Globus pallidus (tissue), 1 donor: ENCODE measurements at places on chromosomes 2 and 18.

DNA sequence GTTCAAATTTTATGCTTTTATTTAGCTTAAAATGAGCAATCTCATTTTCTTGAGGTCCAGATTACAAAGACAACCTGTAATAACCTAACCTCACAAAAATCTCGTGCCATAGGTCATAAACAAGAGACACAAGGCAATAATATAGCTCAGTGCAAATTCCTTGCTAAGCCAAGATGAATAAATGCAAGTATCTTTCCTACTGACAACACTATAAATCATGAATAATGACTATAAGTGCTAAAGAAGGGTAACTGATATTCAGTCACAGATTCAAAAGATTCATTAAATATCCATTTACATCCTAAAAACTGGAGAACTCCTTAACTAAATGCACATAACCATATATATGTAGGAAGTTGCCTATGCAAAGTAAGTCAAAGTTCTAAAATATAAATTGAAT lies 1641.6 kb downstream of the LRP1B start:
- DNase-seq = no peak

DNA sequence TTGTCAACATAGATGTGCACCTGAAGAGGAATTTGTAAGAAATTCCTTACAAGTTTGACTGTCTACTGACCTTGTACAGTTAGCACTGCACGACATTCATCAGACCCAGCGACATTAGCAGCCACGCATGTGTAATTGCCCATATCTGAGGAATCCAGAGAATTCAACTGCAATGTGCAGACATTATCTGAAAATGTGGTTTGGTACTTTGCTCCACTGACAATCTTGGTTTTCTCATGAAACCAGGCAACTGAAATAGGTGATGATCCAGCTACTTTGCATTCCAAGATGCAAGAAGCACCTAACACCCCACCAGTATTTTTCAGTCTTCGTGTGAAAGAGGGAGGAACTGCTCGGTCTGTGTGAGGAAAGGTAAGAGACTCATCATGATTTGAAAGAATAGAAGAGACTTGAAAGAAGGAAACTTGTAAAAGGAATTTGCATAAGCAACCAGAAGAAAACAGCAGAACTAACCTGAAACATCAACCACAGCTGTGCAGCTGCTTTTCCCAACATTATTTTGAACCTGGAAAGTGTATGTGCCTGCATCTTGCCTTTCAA lies 83.4 kb downstream of the TTN start:
- no peak for DNase-seq

DNA sequence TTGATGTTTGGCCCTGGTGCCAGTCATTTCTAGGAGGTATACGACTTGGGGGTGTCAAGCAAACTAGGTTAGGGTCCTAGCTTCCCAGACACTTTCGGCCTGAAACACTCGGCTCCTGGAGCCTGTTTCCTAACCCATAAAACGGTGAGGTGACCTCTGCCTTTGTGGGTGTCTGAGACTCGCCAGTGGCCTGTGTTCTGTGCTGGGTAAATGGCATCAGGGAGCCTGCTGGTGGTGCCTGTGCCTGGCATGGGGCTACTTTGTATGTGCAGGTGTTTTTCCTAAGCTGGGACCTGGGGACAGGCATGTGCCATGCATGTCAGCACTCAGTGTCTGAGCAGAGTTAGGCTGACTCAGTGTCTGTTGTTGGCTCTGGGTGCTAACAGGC lies 139.2 kb downstream of the GLI2 start:
- no peak for DNase-seq

- no peak for DNase-seq
Measured at GRCh38 chr2:122078451-122078850, 323.0 kb downstream of the TSN start.

DNA sequence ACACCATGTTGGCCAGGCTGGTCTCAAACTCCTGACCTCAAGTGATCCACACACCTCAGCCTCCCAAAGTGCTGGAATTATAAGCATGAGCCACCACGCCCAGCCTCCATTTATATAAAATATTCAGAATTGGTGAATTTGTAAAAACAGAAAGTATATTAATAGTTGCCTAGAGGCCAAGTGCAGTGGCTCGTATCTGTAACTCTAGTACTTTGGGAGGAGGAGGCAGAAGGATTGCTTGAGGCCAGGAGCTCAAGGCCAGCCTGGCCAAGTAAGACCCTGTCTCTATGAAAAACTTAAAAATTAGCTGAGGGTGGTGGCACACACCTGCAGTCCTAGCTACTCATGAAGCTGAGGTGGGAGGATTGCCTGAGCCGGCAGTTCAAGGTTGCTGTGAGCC lies 89.6 kb downstream of the SLC25A12 start:
- DNase-seq = no peak

- no peak for DNase-seq
Measured at GRCh38 chr2:234348081-234348480, 148.8 kb downstream of the ARL4C start.

DNA sequence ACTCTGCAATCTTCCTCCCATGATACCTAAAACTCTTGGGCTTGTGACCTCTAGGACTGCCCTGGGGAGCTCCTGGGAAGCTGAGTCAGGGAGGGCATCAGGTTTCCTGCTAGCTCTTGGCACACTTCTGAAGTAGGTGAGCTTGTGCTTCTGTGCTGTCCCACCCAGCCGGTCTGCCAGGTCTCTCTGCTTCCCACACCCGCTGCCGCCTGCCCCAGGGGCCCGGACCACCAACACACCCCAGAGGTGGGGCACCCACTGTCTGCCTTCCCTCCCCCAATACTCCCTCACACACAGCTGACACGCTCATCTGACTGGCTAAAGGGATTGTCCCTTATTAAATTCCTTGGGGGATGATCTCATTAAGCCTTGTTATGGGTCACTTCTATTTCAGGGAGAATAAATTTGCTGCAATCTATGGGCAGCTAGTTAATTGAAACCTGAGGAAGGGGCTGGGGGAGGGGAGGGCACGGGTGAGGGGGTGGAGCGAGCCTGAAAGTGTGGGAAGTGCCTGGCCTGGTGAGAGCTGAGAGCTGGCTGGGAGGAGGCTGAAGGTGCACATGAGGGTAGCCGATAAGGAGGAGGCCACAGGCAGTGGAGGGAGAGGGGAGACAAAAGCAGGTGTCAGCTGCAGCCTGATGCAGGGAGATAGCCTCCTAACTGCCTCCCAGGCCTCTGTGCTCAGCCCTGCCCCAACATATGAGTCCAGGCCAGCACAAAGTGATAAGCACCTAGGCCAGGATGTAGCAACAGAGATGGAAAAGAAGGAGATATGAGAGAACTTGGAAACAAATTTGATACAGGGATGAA lies 48.8 kb downstream of the HAUS1 start:
- DNase-seq = no peak

DNA sequence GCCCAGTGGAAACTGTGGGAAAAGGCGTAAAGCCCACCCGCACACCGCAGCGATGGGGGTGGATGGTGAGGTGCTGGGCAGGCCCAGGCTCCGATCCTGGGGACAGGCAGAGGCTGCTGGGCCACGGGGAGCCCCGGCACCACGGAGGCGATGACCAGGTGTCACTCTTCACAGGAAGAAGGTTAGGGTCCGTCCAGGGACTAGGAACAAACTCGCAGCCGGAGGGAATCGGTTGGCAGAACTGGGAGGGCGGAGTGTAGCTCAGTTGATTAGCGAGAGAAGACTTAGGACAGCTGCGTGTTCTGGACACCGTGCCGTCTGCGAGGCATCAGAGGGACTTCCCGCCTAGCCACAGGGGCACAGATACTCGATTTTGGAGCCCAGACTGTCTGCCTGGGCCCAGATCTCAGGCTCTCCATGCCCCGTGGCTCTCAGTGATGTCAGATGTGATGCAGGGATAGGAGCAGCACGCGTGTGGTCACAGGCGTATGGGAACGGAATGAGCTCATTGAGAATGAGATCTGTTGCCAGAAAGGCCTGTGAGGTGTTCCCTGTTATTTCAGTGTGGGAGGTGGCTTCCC lies 16.1 kb upstream of the ALLC start:
- DNase-seq = no peak

DNA sequence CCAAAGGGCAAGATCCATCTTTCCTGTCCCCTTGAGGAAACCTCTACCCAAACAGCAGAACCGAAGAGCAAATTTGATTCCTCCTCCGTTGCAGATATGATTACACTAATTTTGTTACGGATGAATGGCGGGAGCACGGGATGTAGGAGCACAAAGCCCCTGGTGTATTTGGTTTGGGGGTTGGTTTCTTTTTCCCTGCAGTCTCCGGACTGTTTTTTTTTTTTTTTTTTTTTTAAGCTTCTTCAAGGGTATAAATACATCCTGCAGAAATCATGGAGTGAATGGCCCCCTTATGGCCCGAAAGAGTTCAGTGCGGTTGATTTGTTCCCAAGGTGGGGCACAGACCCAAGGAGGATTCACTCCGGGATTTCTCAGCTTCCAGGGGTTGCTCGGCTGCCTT lies 135.3 kb upstream of the SH3BP4 start:
- no peak for DNase-seq

- no peak for DNase-seq
Measured at GRCh38 chr18:50742952-50743351, 76.9 kb downstream of the MRO start.

GRCh38 chr2:102486941-102487702 lies 14.1 kb downstream of the SLC9A4 start:
- no peak for DNase-seq

DNA sequence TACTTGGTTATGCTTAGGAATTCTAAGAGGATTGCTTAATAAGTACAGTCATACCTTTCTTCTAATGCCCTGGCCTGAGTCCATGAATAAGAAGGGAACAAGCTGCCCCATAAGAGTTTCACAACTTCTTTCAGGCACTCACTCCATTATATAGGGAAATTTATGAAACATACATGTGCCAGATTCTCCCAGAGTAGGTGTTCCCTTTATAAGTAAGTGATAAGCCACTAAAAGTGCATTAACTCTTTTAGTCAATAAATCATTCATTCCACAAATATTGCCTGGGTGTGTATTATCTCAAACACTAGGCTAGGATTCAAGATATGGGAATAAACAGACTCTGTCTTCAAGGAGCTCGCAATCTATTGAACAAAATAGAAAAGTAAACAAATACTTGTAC lies 84.5 kb upstream of the RBBP8 start:
- DNase-seq = no peak

GRCh38 chr2:16189836-16190160 lies 249.4 kb downstream of the MYCN start:
- no peak for DNase-seq

- no peak for DNase-seq
Measured at GRCh38 chr2:45627911-45628310, 16.8 kb upstream of the SRBD1 start.

GRCh38 chr18:70332694-70333093 lies 43.8 kb downstream of the SOCS6 start:
- no peak for DNase-seq

DNA sequence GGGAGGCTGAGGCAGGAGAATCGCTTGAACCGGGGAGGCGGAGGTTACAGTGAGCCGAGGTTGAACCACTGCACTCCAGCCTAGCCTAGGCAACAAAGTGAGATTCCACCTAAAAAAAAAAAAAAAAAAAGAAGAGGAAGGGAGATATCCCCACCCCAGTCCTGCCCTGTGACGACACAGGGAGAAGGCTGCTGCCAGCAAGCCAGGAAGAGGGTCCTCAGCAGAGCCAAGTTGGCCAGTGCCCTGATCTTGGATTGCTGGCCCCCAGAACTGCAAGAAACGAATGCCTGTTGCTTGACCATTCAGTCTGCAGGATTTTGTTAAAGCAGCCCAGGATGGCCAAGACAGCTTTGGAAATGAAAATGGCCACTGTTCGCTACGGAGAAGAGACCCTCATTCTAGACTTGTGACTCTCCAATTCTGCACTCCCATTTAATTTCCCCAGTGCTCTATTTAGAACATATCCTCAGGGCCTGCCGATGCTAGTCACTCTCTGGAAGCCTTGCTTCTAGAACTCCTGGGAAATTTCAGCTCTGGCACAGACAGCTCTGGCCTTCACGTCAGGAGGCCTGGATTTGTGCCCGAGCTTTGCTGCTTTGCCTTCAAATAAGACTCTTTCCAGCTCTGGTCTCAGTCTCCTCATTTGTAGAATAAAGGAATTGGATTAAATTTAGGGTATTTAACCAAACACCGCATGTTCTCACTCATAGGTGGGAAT lies 15.7 kb upstream of the AMMECR1L start:
- peak; percentile 67 for DNase-seq

DNA sequence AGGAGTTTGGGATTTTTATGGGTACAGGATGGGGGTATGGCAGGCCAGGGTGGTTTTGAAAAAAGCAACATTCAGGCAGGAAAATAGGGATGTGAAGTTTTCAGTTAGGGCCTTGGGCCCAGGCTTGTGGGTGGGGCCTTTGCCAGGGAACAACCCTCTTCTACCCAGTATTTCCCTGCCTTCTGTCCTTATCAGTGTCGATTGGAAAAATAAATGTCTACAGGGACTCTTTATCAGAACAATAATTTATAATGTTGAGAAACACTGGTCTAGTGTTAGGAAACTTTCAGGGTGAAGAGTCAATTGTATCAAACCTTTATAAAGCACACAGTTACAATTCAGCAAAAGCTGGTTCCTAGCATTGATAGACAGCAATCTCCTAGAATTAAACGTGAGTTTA lies 214.1 kb upstream of the NABP1 start:
- no peak for DNase-seq

DNA sequence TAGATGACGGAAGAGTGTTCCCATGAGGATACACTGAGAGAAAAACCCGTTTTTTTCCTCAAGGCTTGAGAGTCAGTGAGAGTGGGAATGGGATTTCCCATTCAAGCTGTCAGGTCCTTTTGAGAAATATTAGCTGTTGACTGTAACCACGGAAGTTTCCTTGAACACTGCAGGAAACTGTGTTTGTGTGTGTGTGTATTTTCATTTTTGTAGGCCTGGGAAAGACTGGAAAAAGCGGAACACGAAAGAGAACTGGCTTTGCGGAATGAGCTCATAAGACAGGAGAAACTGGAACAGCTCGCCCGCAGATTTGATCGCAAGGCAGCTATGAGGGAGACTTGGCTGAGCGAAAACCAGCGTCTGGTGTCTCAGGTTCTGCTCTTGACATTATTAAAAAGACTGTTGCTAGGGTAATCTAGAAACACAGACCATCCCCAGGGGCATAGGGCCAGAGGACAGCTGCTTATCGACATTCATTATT lies 98.8 kb upstream of the EML6 start:
- no peak for DNase-seq

DNA sequence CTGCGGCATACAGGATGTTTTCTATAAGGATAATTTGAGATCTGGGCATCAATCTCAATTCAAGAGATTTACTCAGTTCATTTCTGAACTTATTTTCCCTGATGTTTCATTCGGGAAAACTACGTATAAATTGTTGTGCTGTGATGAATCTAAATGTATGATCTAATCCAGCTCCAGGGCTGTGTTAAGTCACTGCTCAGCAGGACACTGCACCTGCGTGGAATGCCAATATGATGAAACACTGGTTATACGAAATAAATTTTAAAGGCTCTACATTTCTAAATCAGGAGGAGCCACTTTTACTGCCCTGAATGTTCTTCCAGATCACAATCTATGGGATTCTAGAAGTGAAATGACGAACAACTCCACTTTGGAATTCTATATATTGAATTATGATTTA lies 259.0 kb downstream of the HNMT start:
- DNase-seq = no peak

- DNase-seq = no peak
Measured at GRCh38 chr2:72915907-72916742, 1.2 kb upstream of the EMX1 start.

DNA sequence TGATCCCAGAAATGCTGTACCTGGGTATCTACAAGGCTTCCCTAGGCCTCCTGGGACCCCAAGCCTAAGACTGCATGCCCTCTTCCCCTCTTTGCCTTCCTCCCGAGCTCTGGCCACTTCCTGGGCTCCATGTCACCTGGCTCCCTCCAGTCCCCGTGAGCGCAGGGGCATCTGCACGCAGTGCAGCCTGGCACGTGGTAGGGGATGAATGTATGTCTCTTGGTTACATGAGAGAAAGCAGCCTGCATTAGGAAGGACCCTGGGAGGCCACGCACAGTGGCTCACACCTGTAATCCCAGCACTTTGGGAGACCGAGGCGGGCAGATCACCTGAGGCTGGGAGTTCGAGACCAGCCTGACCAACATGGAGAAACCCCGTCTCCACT lies 15.8 kb downstream of the PASK start:
- no peak for DNase-seq
